Fibroblast of upper back skin (primary cell): ENCODE measurements at places on chromosomes 7 and 10.

- DNase-seq = no peak
Measured at GRCh38 chr10:116707981-116708380, 34.4 kb downstream of the HSPA12A start.

GRCh38 chr10:132110111-132110521 lies 44.4 kb downstream of the JAKMIP3 start:
- no peak for DNase-seq

GRCh38 chr10:11444155-11444530 lies 167.3 kb downstream of the USP6NL start:
- no peak for DNase-seq

- no peak for DNase-seq
Measured at GRCh38 chr7:41459183-41459582, 243.7 kb downstream of the INHBA start.

DNA sequence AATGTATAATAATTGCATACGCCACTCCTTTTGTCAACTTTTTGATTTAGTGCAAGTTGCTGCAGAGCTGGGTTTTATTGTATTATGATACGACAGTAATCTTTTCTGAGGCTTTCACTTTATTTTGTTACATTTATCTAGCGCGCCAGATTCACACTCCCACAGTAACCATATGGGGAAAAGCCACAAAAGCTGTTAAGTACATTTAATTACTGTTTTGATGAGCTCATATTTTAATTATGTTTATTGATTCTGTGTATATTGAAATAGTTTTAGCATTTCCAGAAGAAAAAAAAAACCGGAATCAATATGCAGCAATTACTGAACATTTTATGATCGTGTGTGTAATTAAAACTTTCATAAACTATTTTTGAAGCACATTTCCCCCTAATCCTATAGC lies 118.5 kb downstream of the RAB11FIP2 start:
- no peak for DNase-seq

DNA sequence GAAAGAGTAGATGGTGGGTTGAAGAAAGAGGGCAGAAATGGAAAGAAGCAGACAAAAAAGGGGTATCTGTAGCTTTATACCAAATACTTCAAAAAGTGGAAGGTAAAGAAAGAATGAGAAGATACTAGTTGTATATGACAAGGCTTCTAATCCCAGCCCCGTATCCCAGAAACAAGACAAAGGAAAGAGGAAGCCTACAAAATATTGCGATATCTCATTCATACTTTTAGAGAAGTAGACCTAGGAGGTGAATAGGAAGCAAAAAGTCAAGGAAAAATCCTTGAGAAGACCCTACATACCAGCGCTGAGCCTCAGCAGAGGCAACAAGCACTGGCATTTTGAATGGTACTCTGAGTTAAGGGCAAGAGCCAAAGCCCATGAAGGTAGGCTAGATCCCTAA lies 26.6 kb downstream of the PHTF2 start:
- DNase-seq = no peak

- no peak for DNase-seq
Measured at GRCh38 chr7:99784007-99784406, at the start of gene CYP3A4. CYP3A4 (minus strand) TSS chr7:99784184; CDS start chr7:99784081, 103 bp downstream.

GRCh38 chr7:99618726-99619125 lies 2.0 kb downstream of the ZSCAN25 start:
- DNase-seq = peak; percentile 8

GRCh38 chr10:102120142-102120990 lies at the start of gene LDB1:
LDB1 (minus strand) TSS chr10:102120368; CDS start chr10:102120110, 258 bp downstream.
- DNase-seq = peak; percentile 81

- DNase-seq = no peak
Measured at GRCh38 chr7:45193828-45194227, 36.2 kb downstream of the RAMP3 start.

GRCh38 chr7:141541375-141541774 lies 9.8 kb upstream of the AGK start:
- no peak for DNase-seq

- peak; percentile 33 for DNase-seq
Measured at GRCh38 chr10:63977329-63977923, 456.2 kb downstream of the REEP3 start.

DNA sequence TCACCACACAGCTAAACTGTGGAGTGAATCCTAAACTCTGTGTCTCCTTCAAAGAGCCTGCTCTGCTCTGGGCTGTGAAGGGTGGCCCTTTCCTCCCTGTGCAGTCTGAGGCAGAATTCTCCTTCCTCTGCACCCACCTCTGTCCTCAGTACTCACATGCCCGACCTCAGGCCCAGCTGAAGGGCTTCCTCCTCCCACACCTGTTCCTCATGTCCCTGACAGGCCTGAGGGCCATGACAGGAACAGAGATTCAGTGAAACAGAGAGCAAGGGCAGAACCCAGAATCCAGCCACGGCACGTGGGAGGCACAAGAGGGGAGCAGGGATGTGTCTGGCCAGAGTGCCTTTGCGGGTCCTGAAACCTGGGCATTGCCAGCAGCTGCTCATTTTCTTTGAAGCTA lies 13.9 kb downstream of the CREB3L2 start:
- DNase-seq = no peak

DNA sequence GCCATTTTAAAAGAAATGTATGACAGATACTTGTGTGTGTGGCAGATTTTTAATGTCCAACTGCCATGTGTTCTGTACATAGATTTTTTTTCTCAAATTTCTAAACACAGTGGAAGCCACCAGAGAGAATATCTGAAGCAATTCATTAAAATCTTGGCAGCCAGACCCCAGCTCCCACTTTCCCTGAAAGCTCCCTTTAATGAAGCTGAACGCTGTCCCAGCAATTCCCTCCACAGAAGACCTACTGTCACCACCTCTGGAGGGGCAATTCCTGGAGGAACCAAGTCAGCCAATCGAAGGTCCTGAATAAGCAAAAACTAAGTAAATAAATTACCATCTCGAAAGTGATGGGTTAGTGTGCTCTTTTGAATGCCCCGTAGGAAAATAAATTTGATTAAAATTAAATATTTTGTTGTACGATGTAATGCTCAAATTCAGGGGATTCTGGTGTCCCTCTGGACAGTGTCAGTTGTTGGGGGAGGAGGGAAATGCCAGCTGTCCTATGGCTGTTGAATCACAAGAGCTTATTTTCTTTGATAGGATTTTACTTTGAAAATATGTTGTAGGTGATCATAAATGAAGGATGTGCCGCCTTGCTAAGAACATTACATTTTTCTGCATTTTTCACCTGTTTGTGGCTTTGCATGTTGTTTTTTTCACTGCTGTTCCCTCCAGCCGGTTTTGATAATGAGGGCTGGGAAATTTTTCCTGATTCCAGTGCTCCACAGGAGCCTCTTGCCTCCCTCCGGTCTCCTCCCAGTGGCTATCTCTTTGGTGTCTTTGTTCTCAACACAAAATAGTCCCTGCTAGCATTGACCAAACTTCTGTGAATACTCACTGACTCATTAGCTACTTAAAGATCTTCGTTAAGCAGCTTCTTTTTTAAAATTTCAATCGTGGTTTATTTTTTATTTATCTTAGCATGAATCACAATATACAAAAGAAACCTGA lies 9.2 kb upstream of the GSAP start:
- peak; percentile 52 for DNase-seq
